ENCODE measurements at places on chromosomes 7 and 10. TPM values are rescaled to one million over a fixed set of nuclear protein-coding genes. Genes with fewer than 3 reads are reported as not detected.

DNA sequence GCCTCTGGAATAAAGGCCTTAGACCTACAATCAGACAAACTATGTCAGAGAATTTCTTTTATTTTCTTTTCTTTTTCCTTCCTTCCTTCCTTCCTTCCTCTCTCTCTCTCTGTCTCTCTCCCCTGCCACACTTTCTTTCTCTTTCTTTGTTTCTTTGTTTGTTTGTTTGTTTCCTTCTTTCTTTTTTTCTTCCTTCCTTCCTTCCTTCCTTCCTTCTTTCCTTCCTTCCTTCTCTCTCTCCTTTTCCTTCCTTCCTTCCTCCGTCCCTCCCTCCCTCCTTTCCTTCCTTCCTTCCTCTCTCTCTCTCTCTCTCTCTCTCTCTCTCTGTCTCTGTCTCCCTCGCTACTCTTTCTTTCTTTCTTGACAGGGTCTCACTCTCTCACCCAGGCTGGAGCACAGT, 242.6 kb downstream of the GATA3 start:
- DNase-seq = no peak

GRCh38 chr7:2248984-2249694, 7.1 kb downstream of the NUDT1 start:
- DNase-seq = no peak

DNA sequence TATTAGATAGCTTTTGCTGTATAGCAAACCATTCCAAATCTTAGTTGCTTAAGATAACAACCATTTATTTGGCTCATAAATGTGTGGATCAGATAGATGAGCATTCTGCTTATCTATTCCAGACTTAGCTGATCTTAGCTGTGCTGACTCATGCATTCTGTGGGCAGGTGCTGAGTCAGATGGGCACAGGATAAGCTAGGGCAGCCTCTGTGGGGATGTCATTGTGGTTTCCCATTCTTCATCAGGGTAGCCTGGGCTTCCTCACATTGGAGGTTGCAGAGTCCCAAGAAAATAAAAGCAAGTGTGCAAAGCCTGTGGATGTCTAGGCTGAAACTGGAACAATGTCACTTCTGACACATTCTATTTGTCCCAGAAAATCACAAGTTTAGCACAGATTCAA, 917.0 kb downstream of the TYW1 start:
- no peak for DNase-seq

DNA sequence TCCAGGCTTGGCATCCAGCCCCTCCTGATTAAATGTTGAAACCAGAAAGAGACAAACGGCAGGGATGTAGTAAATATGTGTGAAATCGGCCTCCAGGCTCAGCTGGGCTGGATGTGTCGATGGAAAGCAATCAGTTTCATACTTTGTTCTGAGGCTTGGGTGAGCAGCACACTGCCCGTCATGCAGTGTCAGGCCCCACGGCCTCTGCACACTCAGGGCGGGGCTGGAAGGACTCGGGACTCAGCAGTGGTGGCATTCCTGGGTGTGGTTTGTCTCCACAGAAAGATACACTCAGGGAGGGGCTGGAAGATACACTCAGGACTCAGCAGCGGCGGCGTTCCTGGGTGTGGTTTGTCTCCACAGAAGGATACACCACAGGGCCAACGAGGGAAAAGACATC, 22.0 kb downstream of the ADGRA1 start:
- DNase-seq = no peak

DNA sequence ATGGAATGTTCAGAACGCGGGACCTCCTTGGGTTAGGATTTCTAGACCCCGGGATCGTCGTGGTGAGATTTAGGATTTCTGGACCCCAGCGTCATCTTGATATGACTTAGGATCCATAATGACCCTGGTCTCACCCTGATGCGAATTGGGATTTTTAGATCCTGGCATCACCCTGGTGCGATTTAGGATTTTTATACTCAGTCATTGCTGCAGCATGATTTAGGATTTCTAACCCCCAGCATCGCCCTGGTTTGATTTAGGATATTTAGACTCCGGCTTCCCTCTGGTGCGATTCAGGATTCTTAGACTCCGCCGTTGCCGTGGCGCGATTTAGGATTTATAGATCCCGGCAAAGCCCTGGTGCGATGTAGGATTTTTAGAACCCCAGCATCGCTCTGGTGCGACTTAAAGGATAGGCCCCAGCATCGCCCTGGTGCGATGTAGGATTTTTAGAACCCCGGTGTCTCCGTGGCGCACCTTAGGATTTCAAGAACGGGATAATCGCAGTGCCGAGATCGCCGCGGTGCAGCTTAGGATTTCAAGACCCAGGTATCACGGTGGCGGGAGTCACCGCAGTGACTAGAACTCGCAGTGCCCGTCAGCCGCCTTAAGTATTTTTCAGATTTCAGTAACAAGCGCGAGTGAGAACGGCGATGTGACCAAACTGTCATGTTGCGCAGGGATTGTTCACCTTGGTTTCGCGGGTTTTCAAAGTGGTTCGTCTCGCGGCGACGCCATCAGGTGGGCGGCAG, 814 bp downstream of the MEST start:
- DNase-seq = no peak

OPN4 gene
- not detected for total RNA-seq

SUN3 gene
- total RNA-seq = not detected

GRCh38 chr10:80077869-80078447, 507 bp upstream of the TMEM254 start:
- no peak for DNase-seq

PPRC1 gene
- 45.8 TPM for total RNA-seq

DNA sequence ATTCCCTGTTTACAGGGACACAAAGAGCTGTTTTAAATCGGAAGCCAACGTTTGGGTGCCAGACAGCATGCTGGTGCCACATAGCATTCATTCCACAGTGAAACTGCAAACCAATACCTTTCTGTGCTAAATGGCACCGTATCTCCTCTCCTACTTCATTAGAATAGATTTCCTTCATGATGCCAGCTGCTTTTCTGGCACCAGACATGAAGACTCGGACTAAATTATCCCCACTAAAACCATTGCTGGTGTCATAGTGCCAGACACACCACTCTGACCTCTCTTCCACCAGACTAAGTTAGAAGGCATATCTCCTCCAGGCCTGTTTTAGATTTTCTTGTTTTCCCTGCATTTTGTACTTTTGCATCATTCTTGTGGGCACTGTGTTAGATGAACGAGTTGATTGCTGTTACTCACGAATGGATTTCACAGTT, 155.1 kb downstream of the ETV1 start:
- no peak for DNase-seq

EPDR1 gene
- total RNA-seq = 9.1 TPM

SFTPA2 gene
- 0.25 TPM for total RNA-seq

MET gene
- 24.9 TPM for total RNA-seq

GRCh38 chr7:106756884-106757283, 95.9 kb upstream of the CCDC71L start:
- no peak for DNase-seq

- DNase-seq = no peak
These were observed 193.1 kb downstream of the COBL start for GRCh38 chr7:51123322-51124019.

GRCh38 chr7:141071260-141071854, 2.5 kb upstream of the TMEM178B start:
- no peak for DNase-seq

GRCh38 chr7:72438491-72438890, 26.4 kb upstream of the CALN1 start:
- DNase-seq = no peak

DNA sequence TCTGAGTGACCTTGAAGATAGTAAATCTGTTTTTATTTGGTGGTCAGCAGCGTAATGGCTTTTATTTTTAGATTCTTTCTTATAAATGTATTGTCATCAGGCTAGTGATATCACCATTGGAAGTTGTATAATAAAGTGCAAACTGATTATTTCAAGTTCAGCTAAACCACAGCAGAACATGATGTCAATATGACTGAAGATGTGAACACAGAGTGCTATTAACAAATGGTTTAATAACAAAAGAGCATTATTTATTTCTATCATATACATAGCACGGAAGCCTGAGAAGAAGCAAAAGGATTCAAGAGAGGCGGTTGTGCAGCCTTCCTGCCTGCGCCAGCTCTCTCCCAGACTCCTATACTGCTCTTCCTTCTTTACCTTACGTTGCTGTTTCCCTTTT, 142.7 kb downstream of the SDK1 start:
- DNase-seq = no peak

- DNase-seq = no peak
These were observed 61.0 kb upstream of the PAPSS2 start for GRCh38 chr10:87598700-87599099.

DNA sequence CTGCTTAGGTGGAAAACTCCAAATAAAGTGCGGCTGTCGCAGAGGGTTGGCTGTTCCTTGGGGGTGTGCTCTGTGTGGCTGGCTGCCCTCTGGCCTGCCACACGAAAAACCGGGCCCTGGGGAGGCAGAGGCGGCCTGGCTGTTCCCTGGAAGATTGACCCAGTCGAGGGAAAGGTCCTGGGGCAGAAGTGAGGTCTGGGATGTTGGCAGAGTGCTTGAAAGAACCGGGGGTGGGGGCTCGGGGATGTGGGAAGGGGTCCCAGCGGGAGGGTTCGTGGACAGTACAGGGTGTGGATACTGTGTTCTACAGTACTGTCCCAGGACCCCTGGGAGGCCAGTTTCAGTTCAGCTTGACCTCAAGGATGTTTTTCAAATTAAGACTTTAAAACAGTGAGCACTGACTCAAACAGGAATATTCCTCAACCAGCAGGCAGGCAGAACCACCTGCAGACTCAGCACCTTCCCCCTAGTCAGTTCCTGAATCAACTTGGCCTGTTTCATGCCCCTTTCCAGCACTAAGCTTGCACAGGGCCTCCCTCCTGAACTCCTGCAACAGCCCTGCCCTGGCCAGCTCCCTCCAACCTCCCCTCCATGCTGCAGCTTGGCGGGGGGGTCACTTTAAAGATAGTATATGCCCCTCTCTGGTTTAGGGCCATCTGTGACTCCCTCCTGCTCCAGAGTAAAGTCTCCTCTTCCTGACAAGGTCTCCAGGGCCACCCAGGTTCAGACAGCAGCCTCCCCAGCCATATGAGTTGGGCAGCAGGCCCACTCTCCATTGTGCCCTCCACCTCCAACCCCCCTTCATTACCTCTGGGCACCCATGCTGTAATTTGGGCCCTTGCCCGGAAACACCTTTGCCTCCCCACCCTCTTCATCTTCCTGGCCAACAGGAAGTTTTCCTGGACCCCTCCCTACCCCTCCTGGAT, 3.2 kb upstream of the ATP6V1F start:
- no peak for DNase-seq

GRCh38 chr10:122475591-122476332, 14.4 kb downstream of the HTRA1 start:
- no peak for DNase-seq

DNA sequence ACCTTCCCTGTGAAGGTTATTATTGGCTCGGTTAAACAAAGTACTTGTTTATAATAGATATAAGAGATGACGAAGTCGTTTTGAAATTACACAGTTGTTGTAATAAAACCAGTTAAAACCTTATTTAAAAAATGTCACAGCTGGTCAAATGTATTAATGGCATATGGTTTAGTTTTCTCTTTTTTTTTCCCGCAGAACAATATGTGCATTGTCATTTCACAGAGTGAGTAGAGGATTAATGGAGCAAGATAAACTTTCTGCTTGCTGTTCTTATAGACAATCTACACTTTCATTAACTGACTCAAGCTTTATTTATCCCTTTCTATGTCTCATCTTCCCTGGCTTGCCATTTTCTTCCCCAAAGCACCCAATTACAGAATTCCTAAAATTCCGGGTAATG, 404.3 kb upstream of the NPVF start:
- no peak for DNase-seq

ANKRD7 gene
- not detected for total RNA-seq

PKD2L1 gene
- total RNA-seq = not detected

DNA sequence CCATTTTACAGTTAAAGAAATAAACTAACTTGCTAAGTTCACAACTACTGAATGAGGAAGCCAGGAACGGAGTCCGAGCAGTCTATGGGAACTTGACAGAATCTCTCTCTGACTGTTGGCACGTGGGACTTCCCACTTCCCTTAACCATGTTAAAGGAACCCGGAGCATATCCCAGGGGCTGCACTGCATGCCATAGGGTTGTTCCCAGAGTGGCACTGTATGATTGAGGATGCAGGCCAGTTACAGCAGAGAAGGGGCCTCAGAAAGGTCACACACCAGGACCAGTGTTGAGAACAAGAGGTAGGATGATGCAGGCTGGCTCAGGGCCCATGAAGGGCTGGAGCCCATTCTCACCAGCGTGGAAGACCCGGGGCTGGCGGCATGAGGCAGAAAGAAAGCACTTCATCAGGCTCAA, 201.8 kb downstream of the NSUN6 start:
- DNase-seq = no peak

DNA sequence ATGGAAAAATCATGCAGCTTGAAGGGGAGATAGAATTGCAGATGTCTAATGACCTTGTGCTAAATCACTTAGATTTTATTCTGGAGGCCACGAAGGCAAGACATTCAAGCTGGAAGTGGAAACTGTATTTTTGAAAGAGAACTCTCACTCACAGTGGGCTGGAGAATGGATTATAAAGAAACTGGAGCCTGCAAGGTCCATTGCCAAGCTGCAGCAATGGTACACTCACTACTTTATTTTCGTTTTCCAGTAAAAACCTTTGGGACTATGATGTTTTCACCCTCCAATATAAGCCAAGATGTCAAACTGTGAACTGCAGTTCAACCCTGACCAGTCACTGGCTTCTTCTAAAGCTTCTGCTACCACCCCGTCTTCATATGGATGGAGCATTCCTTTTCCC, 62.0 kb downstream of the SKIDA1 start:
- DNase-seq = no peak

ASB15 gene
- total RNA-seq = not detected

- DNase-seq = no peak
These were observed 30.8 kb upstream of the FXYD4 start for GRCh38 chr10:43340619-43341018.

DNA sequence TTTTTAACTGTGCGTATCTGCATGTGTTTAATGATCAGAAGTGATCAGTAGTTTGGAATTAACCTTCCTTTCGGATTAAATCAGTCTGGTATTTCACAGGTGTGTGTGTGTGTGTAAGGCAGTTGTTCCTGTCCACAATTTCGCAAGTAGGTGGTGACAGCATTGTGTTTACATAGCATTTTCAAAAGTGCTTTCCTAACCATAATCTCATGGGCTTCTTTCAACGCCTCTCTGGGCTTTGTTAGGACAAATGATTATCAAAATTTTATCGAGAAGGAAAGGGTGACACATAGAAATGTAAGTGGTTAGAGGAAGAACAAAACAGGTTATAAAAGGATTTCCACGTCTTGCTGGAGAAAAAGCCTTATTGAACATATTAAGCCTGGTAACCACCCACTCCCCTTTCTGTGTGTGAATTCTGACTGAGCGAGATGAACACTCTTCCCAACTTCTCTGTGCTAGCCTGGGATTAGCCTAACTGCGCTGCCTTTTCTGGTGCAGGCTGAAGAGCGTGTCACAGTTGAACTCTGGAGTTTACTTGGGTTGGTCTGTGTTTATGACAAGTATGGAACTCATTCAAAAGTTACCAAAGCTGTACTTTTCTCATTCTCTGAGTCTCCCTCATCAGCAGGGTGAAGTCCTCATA, 292.3 kb upstream of the PITRM1 start:
- DNase-seq = no peak

DNA sequence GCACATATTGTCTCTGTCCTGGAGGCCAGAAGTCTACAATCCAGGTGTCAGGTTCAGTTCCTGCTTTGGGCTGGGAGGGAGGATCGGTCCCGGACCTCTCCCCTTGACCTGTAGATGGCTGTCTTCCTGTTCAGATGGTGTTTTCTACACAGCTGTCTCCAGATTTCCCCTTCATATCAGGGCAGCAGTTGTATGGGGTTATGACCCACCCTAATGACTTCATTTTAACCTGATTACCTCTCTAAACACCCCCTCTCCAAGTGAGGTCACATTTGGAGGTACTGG, 38.7 kb downstream of the ZNF467 start:
- no peak for DNase-seq

GRCh38 chr10:14456218-14456869, 125.6 kb upstream of the FRMD4A start:
- DNase-seq = no peak

BTBD16 gene
- total RNA-seq = not detected

PTF1A gene
- not detected for total RNA-seq

Data from omental fat pad (tissue), 4 donors.